ENCODE measurements at places on chromosomes 2 and 18.

GRCh38 chr2:620471-621302 is 56.5 kb downstream of the TMEM18 start:
- peaks cover 3% of the 10 kb centered on the region for H3K27me3 ChIP-seq
- H3K4me1 ChIP-seq = no peaks in the 10 kb centered on the region
- no peaks in the 10 kb centered on the region for H3K36me3 ChIP-seq
- H3K4me3 ChIP-seq = no peak overlapping the region
- no peak for DNase-seq

GRCh38 chr2:58541511-58541910 is 300.4 kb upstream of the FANCL start:
- no peaks in the 10 kb centered on the region for H3K4me1 ChIP-seq
- no peaks in the 10 kb centered on the region for H3K36me3 ChIP-seq
- H3K27ac ChIP-seq = no peak overlapping the region
- no peak for DNase-seq
- no peak overlapping the region for H3K4me3 ChIP-seq

DNA sequence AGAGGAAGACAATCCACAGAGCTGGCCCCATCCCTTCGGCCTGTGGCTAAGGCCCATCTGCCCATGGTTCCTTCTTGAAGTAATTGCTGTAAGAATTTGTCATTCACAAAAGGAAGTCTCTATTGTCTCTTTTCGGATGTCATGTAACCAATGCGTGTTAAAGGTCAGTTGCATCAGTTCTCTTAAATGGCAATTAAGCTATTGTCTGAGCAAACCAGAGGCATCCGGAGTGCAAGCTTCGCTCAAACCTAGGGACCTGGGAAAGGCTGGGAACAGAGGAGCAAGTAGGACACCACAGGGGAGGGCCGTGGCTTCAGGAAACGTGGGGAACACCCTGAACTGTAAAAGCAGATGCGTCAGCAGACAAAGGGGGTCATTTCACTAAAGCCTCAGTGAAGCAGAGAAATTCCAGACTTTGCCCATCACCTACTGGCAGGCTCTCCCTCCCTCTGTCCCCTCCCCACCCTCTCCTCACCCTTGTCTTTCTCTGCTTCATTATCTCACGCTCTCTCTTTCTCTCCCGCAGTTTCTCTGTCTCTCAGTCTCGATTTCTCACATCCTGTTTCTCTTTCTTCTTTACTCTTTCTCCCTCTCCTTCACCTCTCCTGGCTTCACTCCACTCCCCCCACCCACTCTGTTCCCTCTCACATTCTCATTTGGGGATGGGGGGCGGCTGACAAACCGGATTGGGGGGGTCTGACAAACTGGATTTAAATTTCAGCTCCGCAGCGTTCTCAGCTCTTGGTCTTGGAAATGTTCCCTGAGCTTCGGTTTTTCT is 204.6 kb upstream of the TNP1 start:
- no peaks in the 10 kb centered on the region for H3K36me3 ChIP-seq
- H3K27me3 ChIP-seq = peaks cover 5% of the 10 kb centered on the region
- no peaks in the 10 kb centered on the region for H3K4me1 ChIP-seq
- H3K27ac ChIP-seq = no peak overlapping the region
- H3K4me3 ChIP-seq = no peak overlapping the region
- no peak for DNase-seq

DNA sequence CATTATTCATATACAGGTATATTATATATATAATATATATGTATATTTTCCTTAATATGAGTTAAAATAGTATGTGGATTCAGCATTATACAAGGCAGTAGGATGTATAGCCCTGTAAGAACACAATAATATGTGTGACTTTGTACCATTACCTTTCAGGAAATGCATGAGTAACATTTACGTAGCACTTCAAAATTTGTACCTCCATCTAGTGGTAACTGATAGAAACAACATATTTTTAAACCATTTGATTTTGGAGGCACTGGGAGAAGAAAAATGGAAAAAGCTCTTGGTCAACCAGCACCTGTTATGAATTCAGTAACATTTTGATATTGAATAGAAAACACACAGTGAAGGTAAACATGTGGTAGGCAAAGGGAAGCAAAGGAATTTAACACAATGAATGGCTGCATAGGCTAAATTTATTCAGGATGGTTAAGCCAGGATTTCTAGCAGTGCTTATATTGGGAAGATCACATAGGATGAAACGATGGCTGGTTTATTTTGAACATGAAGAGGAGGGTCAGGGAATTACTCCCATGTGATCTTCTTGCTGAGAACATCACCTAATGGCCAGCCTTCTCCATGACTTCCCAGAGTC is 565.5 kb downstream of the CCDC85A start:
- H3K27ac ChIP-seq = no peak overlapping the region
- H3K4me1 ChIP-seq = no peaks in the 10 kb centered on the region
- no peaks in the 10 kb centered on the region for H3K36me3 ChIP-seq
- no peaks in the 10 kb centered on the region for H3K27me3 ChIP-seq

DNA sequence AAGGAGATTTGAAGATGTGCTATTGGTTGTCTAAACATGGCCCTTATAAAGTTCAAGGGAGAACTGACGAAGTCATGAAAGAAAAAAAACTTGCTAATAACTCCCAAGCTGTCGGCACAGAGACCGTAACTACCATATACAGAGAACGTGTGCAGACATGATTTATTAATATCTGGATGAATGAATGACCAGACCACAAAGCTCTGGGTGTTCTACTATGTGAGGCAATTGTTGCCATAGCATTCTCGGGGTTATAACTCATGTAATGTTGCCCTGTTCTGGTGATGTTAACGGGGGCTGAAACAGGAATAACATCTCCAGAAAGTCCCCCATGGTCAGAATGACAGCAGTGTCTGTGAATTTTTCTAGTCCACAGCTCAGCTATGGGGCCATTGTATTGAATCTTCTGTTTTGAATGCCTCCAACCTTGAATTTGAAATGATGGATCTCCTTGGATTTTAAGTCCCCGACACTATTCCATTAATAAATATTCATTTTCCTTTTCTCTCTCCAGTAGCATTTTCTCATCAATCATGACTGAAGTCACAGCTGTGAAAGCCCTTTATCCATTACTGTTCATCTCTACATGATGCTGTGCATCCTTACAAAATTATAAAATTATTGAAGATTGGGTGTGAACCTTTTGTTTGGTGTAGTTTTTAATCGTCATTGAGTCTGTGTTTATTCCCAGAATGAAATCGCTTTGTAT is 483.4 kb upstream of the KLHL29 start:
- no peaks in the 10 kb centered on the region for H3K27me3 ChIP-seq
- H3K36me3 ChIP-seq = no peaks in the 10 kb centered on the region
- no peak overlapping the region for H3K4me3 ChIP-seq

GRCh38 chr2:85915606-85916303 is 27.0 kb upstream of the ST3GAL5 start:
- H3K27me3 ChIP-seq = peaks cover 14% of the 10 kb centered on the region
- no peaks in the 10 kb centered on the region for H3K36me3 ChIP-seq
- H3K27ac ChIP-seq = no peak overlapping the region
- H3K4me3 ChIP-seq = no peak overlapping the region

DNA sequence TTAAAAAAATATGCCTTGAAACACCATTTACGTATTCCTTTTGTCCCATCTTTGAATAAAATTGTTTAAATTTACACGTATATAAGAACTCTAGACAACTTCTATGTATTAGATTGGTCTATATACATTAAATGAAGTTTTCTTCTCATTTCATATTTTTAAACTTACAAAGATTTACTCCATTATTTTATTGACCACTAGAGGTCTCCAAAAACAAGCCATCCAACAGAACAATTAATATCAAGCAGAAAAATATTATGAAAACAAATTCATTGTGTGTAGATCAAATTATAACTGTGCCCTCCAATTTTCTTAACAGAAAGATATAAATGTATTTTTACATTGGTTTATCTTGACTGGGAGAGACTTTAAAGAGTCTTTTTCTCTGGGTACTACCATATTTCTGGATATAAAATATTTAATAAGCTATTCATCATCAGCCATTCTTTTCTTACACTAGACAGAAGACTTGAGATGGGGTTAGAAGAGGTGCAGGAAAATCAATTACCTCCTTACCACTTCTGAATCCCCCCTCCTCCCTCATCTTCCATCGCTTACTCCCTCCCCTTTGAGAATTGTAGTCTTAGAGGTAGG is 66.5 kb downstream of the DPP4 start:
- H3K27me3 ChIP-seq = no peaks in the 10 kb centered on the region
- no peak overlapping the region for H3K4me3 ChIP-seq
- peak overlapping the region; percentile 5 for H3K27ac ChIP-seq
- H3K36me3 ChIP-seq = peaks cover 78% of the 10 kb centered on the region
- H3K4me1 ChIP-seq = peaks cover 62% of the 10 kb centered on the region

Data from activated naive CD4-positive, alpha-beta T cell treated with anti-CD3 and anti-CD28 coated beads, Interleukin-2, amount 10 ng/mL, durations not matched to agents 7 days and 5 days (primary cell).